Right kidney (tissue), 9 donors: ENCODE measurements at places on chromosomes 7 and 10.

- DNase-seq = no peak
Measured at GRCh38 chr10:88938039-88938438, 14.5 kb downstream of the ACTA2 start.

GRCh38 chr7:105594034-105594433 is 12.7 kb upstream of the EFCAB10 start:
- no peak for DNase-seq

GRCh38 chr7:34463830-34464229 is 194.2 kb upstream of the NPSR1 start:
- no peak for DNase-seq

GRCh38 chr7:106740806-106741205 is 79.8 kb upstream of the CCDC71L start:
- DNase-seq = no peak

DNA sequence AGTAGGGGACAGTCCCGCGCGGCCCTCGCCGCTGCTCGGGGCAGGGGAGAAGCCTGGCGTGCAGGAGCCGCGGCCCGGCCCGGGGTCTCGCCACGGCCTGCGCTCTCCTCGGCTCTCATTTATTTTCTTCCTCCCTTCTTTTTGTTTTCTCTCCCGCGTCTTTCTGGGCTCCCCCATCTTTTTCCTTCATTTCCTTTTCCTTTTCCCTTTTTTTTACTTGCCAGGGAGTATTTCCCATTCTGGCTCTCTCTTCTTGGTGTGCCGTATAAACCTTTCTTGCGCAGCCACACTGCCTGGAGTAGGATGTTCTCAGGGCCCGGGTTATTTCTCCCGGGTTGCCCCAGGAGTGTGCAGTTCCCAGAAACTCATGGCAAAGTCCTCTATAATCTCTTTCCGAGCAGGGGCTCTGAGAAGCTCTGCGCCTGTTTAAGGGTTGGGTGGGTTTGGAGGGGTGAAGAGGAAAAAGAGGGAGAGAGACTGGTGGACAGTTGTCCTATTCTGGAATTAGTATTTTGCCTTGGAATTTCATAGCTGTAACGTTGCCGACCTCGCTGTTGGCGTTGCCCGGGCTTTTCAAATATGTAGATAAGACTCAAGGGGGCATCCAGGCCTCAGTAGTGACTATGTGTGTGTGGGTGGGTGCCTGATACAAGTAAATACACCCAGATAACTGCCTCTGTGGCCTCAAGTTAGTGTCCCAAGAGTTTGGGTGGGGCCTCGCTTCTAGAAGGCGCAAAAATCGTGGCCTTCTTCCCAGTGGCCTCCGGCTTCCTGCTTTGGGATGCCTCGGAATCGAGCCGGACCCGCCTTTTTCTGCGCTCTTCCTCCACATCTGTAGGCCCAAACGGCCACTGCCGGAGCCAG is 4.3 kb upstream of the ZNF503 start:
- no peak for DNase-seq

DNA sequence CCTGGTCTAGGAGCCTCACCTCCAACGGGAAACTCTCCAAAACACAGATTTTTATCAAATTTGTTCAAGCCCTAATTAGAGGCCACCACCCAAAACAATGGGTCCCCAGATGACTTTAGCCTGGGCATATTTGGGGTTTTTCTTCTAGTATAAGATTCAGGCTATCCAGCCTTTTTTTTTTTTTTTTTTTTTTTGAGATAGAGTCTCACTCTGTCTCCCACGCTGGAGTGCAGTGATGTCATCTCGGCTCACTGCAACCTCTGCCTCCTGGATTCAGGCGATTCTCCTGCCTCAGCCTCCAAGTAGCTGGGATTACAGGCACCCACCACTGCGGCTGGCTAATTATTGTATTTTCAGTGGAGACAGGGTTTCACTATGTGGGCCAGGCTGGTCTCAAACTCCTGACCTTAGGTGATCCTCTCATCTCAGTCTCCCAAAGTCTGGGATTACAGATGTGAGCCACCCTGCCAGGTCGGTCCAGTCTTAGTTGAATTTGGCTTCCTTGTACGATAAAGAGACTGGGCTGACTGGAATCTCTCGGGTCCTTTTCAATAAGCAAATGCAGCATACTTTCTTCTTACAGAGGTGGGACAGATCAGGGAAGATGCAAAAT is 91.4 kb upstream of the KLF6 start:
- DNase-seq = no peak

- DNase-seq = peak; percentile 28
Measured at GRCh38 chr7:142880876-142881505, 4.6 kb downstream of the TRPV6 start.

- no peak for DNase-seq
Measured at GRCh38 chr10:103123282-103124024, 69.6 kb downstream of the NT5C2 start.

GRCh38 chr10:103852189-103852711 is 3.1 kb downstream of the SH3PXD2A start:
- no peak for DNase-seq
